ENCODE measurements at places on chromosomes 3 and 15.

GRCh38 chr3:76266511-76266910 is 481.2 kb upstream of the ZNF717 start:
- ATAC-seq = no peak

- ATAC-seq = no peak
Measured at GRCh38 chr3:129059311-129059958, 1.1 kb upstream of the GP9 start.

GRCh38 chr3:84904212-84904611 is 54.6 kb upstream of the CADM2 start:
- no peak for ATAC-seq

DNA sequence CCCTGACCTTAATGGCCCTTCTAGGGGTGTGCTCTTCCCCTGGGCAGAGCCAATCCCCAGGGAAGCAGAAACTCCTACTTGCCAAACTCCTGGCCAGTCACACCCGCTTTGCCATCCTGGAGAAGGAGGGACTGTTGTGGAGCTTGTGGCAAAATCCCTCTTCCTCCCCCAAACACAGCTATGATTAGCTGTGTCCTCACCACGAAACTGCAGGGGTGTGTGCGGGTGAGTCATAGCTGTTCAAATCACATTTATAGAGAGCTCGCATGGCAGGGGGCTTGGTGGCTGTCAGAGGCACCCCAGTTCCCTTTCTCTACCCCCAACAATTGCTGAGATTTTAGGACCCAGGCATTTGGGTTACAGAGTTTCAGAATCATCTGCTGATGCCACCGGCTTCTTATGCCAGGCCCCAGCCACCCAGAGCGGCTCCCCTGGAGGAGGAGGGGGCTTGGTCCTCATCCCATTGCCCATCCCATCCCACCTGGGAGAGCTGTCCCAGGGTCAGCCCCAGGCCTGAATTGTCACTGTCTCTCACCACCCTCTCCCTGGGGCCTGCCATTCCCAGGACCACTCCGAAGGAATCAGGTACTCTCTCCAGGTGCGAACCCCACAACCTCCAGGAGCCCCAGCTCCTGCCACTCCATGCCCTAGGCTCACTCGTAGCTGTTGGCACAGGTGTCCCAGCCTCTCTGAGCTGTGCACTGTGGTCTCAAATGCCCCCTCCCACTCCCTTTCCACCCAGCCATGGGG is 28.8 kb upstream of the MAGEF1 start:
- peak; percentile 85 for ATAC-seq

DNA sequence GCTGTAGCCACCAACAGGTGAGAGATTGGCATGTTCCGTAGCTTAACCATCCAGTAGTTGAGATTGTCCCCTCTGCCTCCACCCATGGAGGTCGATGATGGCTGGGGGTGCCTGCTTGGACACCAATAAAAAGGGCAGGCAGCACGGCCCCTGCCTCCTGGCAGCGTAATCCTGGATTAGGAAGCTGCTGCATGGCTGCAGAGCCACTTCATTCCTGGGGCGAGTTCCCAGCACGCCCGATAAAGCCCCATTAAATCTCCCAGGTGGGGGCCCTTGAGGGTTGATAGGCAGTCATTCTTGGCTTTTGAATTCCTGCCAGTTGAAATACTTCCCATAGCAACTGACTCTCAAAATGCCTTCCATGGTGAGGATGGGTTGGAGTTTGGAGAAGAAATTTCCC is 67.8 kb downstream of the PLXNA1 start:
- ATAC-seq = no peak
